Mucosa of gallbladder (tissue), 1 donor: ENCODE measurements at places on chromosomes 6 and 20. TPM values are rescaled to one million over a fixed set of nuclear protein-coding genes. Genes with fewer than 3 reads are reported as not detected.
A peak's percentile ranks its signal among the peaks of the same experiment; 100 is the strongest.

GRCh38 chr6:130259557-130259956 is 36.8 kb upstream of the SAMD3 start:
- DNase-seq: no peak

DNA sequence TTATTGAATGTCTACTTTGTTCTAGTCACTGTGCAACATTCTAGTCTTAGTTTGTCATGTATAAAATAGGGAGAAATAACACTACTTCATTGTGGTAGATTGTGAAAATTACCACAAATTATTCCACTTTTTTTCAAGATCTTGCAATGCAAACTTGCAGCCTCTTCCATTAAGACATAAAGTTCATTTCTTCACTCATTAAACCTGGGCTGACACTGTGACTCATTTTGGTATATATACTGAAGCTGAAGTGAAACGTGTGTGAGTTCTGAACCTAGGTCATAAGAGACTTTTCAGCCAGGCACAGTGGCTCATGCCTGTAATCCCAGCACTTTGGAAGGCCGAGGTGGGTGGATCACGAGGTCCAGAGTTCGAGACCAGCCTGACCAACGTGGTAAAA is 329.0 kb downstream of the BCKDHB start:
- DNase-seq: no peak

DNA sequence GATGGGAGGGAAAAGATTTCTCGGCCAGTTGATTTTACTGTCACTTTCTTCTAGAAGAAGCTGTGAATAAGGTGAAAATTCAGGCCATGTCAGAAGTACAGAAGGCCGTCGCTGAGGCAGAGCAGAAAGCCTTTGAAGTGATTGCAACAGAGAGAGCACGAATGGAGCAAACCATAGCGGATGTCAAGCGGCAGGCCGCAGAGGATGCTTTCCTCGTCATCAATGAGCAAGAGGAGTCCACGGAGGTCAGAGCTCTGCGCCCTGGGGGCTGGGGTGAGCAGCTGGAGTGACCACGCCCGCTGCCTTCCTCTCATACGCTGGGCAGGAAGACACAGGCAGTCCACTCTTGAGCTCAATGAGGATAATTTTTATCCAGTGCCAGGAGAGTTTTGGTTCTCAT is 21.8 kb upstream of the C20orf144 start:
- no peak for DNase-seq

DNA sequence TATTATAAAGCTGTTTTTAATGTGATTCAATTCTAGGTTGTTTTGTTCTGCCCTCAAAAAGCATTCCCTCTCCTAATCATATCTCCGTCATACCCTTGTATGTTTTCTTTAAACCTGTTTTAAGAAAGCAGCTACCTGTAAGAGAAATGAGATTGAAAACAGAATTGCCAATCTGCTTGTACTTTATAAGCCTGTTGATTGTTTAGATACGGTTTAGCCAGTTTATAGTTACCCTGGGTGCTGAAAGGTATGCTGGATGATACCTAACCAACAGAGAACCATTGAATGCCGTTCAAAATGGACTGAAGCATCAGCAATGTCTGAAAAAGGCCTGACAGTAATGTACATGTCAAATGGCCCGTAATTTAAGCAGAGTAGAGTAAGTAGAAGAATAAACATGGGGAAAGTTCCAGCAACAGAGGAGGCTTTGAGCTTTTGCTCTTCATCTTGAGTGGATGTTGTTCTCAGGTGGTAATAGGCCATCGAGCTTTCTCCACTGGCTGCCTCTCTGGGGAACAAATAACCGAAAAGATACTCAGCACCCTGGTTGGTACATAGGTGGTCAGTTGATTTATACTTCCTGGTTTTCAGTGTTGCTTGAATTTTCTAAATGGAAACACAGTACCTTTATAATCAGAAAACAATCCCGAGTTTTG is 27.5 kb downstream of the PTPN1 start:
- DNase-seq: no peak

DNA sequence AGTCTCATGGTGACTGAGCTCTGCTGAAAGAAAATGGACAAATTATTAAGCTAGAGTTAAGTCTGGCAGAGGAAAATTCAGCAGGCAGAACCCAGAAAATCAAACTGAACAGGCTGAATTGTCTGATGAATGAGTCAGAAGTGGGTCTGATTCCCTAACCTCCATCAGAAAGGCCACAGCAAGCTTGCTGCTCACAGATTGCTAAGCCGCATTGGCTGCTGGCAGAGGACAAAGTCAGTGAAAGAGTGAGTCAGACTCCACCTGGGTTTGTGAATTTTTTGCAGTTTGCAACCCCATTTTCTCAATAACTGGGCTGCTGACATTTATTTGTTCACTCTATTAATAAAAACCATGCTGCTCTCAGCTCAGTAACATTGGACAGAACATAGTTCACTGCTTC is 191.3 kb downstream of the EPM2A start:
- DNase-seq: no peak

- DNase-seq: no peak
These were observed 117.8 kb upstream of the F13A1 start for GRCh38 chr6:6438286-6438685.

FOXA2 gene
- total RNA-seq: 35.6 TPM

KCNK5 gene
- 242 TPM for total RNA-seq

DNA sequence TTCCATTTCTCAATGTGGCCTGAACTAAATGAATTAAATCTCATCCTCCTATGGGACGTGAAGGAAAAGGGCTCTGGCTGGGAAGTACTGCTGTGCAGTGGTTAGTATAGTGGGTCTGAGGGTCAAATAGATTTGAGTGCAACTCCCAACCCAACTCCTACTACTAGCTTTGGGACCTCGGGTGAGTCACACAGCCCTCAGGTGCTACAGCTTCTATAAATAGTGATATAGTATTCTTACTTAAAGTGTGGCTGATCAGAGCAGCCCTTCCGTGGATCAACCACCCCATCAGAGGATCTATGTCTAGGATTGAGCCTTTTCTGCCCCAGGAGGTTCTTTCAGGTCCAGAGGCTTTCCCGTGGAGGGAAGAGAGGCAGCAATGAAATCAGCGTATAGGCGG is 904 bp upstream of the UST start:
- DNase-seq: no peak

- no peak for DNase-seq
These were observed 372.6 kb downstream of the UTRN start for GRCh38 chr6:144657691-144658090.

- no peak for DNase-seq
These were observed 96.3 kb downstream of the PRDM1 start for GRCh38 chr6:106182455-106182854.

DNA sequence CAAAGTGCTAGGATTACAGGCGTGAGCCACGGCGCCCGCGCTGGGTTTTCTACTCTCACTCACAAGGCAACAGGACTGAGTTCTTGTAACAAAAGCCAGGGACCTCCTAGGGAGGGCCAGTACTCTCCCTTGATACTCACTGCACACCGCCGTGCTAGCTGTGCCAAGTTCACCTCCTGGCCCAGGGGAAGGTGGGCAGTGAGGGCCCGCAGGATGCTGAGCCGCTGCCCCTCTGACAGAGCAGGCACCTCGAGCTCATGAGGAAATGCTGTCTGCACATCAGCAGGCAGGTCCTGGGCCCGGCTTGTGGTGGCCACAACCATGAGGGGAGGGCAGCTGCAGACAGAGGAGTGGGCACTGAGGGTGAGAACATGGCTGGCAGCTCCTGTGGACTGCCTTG is 6.7 kb downstream of the GNMT start:
- DNase-seq: no peak

- DNase-seq: peak; percentile 78
These were observed 36.0 kb downstream of the CCN2 start for GRCh38 chr6:131914967-131915751.

DNA sequence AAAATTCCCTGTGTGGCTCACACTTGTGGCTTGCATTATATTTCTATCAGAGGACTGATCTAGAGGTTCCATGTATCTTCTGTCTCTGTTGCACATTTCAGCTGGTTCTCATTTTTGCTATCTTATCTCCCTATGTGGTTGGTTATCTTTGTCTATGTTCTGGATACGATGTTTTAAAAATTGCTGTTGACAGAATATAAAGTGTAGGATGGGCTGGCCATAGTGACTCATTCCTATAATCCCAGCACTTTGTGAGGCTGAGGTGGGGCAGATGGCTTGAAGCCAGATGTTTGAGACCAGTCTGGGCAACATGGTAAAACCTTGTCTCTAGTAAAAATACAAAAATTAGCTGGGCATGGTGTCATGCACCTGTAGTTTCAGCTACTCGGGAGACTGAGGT is 9.9 kb upstream of the ULBP3 start:
- no peak for DNase-seq

DNA sequence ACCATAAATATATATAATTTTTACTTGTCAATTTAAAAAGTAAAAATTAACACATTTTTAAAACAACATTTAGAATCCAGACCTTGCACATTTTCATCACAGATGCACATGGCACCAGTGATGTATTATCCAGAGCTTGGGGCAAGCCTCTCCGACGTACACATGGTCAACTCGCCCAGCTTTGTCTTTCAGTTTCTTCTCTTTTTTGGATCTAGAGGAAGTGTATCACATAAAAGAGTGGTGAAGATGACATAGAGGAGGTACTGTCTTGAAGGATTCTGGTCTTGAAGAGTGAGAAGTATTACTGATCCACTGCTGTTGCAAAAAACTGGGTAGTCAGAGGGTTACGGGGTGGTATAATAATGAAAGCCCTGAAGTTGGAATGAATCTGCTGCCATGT is 46.9 kb upstream of the TAB2 start:
- no peak for DNase-seq

DNA sequence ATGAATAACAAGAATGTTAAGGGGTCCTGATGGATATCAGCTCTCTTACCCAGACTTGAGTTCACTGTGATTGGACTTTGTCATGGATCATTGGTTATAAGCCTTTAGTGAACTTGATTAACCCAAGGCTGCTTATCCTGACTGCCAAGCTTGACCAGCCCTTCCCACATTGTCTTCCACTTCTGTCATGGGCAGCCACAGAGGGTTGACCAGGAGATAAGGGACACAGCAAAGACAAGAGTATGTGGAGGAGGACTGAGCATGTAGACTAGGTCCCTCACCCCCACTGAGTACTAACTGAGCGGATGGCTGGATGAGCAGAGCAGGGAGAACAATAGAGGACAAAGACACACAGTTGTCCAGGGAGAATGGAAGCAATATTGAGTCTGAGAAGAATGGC is 52.5 kb downstream of the FAXC start:
- no peak for DNase-seq

TAPBP gene
- total RNA-seq: 200 TPM

ESR1 gene
- total RNA-seq: 1.9 TPM

DNA sequence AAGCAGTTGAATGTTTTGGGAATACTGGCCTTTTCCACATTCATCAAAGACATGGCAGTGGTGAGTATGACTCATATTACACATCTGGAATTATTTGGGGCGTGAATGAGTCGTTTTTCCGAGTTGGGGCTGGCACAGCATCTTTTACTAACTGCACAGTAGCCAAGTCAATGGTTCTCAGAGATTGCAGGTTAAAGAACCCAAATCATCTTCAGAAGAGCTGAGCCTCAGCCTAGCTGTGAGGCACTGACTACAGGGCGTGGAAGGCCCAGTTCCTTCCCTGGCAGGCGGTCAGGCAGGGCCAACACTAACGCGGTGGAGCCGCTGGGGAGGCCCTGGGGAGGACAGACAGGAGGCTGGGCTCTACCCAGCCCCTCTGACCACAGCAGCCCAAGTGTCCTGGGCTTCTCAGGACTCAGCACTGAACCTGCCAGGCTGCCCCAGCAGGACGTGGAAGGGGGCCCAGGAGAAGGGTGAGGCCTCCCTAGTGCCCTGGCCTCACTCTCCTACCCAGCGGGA is 20.1 kb upstream of the HELZ2 start:
- DNase-seq: no peak

- DNase-seq: no peak
These were observed 1.3 kb downstream of the LSM14B start for GRCh38 chr20:62123450-62124118.

CEP250 gene
- total RNA-seq: 33.5 TPM

OR2H1 gene
- total RNA-seq: not detected

GRM1 gene
- not detected for total RNA-seq

DNA sequence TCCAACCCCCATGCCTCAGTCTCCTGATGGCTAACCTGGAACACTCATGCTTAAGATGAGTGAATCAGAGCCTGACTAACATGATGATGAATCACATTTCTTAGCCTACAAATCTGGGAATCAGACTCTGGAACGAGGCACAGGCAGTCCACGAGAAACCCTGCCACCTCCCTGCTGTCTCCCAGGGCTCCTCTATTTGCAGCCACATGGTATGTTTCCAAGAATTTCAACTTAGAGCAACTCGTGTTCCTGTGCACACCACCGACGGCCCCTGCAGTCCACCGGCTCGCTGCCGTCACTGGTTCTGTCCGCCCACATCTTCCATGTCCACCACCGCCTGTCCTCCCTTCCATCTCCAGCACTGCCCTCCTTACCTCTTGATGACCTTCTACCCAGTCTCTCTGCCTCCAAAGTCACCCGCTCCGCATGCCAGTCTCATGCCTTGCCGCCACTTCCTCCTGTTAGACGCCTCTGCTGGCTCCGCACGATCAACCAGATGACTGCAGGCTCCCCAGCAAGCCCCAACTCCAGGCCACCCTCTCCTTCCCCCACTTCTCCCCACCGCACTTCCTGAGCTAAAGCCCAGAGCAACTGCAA is 87.6 kb downstream of the AGPAT4 start:
- peak; percentile 34 for DNase-seq

- DNase-seq: peak; percentile 12
These were observed 403.4 kb downstream of the GJA1 start for GRCh38 chr6:121838842-121839241.

HLA-DOB gene
- total RNA-seq: 0.69 TPM
